ENCODE measurements at places on chromosomes 2 and 18. TPM values are rescaled to one million over a fixed set of nuclear protein-coding genes. Genes with fewer than 3 reads are reported as not detected.

DNA sequence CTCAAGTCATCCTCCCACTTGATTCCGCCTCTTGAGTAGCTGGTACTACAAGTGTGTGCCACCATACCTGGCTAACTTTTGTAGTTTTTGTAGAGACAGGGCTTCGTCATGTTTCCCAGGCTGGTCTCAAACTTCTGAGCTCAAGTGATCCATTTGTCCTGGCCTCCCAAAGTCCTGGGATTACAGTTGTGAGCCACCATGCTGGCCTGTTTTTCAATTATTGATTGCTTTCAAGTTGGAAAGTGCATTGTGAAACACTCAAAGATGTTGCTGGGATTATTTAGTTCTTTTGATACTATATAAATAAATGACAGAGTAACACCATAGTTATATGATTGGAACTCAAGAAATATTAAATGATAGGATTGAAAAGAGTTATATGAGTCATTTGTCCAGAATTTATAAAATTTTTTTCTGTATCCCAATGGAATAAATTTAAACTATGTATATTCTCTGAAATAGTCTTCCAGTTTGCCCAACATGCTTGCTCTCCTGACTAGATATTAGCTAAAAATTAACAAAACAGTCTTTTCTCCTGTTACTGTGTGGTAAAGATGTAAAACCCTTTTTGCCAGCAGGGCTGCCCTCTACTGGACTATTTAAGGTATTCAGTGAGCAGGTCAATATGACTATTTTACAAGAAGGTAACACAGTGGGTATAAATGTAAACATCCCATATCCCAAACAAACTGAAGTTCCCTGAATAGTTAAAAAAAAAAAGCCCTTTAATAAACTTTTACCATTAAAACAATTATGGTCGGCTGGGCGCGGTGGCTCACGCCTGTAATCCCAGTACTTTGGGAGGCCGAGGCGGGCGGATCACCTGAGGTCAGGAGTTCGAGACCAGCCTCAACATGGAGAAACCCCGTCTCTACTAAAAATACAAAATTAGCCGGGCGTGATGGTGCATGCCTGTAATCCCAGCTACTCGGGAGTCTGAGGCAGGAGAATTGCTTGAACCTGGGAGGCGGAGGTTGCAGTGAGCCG is 42.7 kb downstream of the ACSL3 start:
- DNase-seq, result no peak

GRCh38 chr2:41940745-41941063 is 107.1 kb upstream of the PKDCC start:
- peak; percentile 84 for DNase-seq

- DNase-seq, result no peak
Observed at GRCh38 chr2:178374865-178375264, 76.1 kb downstream of the PRKRA start.

DNA sequence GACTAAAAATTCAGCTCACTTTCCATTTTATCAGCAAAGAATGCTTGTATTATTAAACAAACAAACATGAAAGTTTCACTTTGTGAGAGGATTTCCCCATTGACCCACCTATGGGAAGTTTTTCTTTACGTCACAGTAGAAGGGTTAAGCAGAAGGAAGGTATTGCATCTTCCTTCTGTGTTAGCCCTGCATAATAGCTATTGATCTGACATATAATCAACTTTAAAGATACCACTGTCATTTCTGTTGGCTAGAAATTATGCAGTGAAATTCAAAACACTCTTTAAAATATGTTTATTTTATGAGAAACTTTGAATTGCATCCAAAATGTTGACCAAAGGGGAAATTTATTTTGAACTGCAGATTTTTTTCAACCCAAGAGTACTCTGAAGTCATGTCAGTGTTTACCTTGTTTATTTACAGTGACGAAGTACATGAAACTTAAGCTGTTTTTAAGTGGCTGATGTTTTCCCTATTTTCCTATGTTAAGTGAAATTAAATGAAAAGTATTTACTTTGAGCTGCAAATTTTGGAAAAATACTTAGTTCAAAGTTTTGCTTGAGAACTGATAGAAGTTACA is 566.4 kb downstream of the ZEB2 start:
- DNase-seq, result no peak

DNA sequence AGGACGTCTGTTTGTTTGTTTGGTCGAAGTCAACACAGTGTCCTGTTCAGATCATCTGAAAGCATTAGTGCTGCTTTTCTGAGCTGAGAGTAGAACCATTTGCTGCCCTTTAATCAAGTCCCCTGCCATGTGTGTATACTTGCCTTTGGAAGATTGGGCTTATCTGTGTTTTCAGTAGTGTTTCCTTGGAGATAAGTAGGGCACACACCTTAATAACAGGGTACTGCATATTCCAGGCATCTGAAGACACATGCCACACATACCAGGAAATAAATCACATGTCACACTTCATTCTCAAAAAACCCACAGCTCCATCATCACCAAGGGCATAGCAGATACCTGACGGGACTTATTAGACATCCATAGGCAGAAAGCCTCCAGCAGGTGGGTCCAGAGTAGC is 157.4 kb downstream of the SOX11 start:
- DNase-seq, result no peak

DNA sequence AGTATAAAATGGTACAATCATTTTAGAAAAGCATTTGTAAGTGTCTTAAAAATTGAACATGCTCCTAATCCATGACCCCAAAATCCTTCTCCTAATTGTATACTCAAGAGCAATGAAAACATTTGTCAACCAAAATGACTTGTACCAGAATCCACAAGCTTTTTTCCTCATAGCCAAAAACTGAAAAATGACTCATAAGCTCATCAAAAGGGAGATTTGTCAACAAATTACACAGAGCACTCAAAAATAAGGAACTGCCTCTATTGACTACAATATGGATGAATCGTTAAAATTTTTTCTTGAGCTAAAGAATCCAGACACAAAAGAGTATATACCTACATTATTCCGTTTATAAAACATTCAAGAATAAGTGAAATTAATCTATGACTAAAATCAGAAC is 544.8 kb downstream of the ARHGAP15 start:
- no peak for DNase-seq

DNA sequence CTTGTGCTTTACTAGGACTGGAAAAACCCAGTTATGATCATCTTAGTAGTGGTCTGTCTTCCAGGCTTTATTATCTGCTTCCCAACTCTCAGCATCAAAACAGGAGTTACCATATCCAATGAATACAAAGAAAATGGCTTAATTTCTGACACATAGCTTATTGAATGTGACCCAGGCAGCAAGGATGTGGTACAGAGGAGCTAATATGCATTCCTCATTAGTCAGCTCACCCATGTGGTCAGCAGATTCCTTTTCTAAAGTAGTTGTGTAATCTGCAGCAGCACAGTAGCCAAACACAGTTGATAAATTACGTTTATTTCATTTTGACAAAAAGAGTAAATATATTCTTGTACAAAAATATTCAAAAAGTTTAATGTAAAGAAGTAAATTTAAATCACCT is 43.6 kb downstream of the TSPYL6 start:
- no peak for DNase-seq

DNA sequence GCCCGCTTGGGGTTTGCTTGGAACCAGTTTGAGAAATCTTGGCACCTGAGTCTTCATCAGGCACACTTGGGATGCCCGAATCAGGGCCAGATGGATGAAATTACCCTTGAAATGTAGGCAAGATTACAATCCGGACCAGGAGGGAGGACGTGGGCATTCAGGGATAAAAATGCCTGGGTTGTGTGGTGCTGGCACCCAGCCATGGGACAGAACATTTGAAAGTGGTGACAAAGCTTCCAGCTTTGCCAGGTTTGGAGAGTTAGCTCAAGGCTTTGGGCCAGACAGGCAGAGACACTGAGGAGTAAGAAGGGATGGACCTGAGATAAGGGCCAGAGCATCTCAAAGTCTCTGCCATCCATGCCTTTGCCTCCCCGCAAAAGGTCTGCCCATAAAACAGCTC is 182.2 kb downstream of the TTC32 start:
- DNase-seq, result no peak

GRCh38 chr2:23069156-23069555 is 315.8 kb upstream of the KLHL29 start:
- no peak for DNase-seq

DNA sequence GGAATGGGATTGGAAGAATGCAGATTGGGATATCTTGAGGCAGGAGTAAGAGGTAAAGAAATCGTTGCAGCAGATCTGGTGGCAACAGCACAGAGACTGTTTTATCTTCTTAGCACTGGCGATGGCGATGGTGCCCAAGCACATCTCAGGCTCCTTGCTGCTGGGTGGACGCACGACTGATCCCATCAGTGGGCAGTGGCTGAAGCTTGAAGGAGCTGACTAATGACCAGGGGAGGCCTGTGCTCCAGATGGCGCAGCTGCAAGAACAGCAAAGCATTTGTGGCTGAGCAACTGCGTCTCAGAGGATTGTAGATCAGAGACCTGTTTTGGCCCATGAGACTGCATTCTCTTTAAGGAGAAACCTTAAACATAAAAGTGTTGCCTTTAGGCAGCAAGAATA is 54.6 kb downstream of the GALR1 start:
- DNase-seq, result no peak

- DNase-seq, result peak; percentile 81
Observed at GRCh38 chr2:179264368-179265081, at the start of gene SESTD1. SESTD1 (minus strand) TSS chr2:179264832; CDS start chr2:179191841, 72,991 bp downstream.

Gene ABCG5
- total RNA-seq, result not detected

Gene COL6A3
- total RNA-seq, result 113 TPM

Gene TUBB8B
- not detected for total RNA-seq

Gene RGPD3
- total RNA-seq, result 0.25 TPM

Gene AFF3
- total RNA-seq, result 22.0 TPM

Data from right cardiac atrium (tissue), 5 donors.